ENCODE measurements at places on chromosomes 4 and X. TPM values are rescaled to one million over a fixed set of nuclear protein-coding genes. Genes with fewer than 3 reads are reported as not detected.

DNA sequence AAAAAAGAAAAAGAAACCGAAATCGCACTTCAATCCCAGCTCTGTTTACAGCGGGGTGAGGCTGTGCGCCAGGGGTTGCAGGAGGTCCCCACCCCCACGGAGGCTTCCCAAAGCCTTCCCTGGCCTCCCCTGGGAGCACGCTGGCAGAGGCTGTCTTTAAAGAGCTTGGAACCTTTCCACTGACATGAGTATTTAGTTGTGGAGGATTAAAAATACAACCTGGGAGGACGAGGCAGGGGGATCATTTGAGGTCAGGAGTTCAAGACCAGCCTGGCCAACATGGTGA, 69.1 kb downstream of the PPP2R2C start:
- DNase-seq, result no peak

DNA sequence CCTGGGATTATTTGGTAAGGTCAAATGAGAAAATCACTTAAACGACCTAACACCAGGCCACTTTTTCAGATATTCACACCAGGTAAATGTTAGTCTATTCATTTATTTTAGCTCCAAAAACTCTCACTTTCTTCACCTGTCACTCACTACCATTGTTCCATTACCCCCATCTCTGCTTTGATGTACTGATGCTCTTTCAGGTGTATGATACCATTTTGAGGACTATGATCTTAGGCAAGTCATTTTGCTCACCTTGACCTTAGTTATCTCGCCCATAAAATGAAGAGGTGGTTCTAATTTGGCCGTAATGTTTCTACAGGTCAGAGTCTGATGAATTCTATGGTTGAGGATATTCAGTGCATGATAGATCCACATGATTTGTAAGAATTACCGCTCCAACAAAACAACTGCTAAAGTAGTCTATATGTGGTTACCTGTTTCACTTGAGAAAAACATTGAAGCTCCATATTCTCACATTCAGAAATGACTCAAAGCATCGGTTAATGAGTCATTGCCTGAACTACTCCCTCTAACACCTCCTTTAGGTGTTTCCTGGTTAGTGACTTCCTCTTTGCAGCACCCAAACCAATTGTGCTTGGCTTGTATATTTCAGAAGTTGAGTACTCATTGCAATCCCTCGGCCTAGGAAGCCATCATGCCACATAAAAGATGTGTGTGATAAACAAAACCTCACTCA, 4.5 kb downstream of the DTHD1 start:
- no peak for DNase-seq

The GAGE2A gene
- total RNA-seq, result not detected

The VCX3A gene
- 0.68 TPM for total RNA-seq

DNA sequence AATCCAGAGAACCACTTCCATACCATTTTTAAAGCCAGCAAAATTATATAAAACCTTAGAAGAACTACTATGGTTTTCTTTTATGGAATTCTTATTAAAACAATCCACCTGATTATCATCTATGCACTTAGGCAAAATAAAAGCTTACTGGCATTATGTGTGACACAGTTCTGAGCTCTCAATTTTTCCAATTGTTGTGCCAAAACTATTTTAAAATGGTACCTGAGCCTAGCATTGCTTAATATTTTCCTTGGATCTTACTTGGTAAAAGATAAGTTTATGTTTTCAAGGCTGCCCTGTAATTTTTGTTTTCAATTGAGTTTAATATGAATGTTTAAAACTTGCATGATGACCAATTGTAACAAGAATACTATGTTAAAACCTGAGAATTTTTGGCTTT, 201.3 kb downstream of the MAD2L1 start:
- DNase-seq, result no peak

The SPIN4 gene
- total RNA-seq, result 12.8 TPM

- DNase-seq, result no peak
Observed at GRCh38 chr4:142352712-142353111, 493.4 kb downstream of the INPP4B start.

The AKAP4 gene
- total RNA-seq, result not detected

DNA sequence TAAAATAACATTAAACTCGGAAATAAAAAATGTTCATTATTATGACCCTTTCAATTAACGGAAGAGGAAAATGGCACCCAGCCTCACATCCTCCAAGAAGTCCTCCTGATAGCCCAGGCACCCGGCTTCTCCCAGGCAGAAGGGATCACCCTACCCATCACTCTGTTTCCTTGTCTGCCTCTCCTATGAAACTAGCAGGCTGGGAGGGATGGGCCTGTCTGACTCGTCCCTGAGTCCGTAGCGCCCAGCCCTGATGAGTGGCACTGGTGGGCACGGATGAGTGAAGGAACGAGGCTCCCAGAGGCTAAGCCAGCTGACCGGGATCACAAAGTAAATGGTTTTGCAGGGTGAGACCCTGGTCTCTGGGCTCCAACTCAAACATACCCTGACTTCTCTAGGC, 28.6 kb upstream of the KIAA0232 start:
- DNase-seq, result no peak

The BMX gene
- not detected for total RNA-seq

- DNase-seq, result no peak
Observed at GRCh38 chr4:63214076-63214475, 1195.2 kb downstream of the TECRL start.

DNA sequence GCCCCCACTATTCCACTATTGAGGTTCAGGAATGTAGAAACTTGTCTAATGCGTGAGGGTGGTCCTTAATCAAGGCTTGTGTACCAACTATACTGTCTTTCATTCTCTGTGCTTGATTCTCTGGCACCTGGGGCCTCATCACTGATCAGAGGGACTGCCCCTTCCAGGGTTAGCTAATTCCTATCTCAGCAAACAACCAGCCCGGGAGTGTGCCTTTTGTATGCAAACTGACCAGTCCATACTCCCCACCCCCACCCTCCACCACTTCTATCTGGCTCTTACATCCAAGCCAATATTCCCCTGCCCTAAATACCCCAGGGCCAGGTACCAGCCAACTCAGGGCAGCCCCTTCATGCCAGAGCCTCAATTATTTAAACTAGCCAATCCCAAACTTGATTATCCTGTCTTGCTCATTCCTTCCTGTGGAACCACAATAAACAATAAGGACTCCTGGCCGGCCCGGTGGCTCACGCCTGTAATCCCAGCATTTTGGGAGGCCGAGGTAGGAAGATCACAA, 59.3 kb downstream of the FTHL17 start:
- no peak for DNase-seq

- DNase-seq, result no peak
Observed at GRCh38 chr4:79993476-79993875, 79.6 kb downstream of the ANTXR2 start.

The NWD2 gene
- 0.05 TPM for total RNA-seq

Data from neural crest cell (in vitro differentiated cells).